Fibroblast of the conjunctiva (primary cell): ENCODE measurements at places on chromosomes 7 and 10.
A peak's percentile ranks its signal among the peaks of the same experiment; 100 is the strongest.

DNA sequence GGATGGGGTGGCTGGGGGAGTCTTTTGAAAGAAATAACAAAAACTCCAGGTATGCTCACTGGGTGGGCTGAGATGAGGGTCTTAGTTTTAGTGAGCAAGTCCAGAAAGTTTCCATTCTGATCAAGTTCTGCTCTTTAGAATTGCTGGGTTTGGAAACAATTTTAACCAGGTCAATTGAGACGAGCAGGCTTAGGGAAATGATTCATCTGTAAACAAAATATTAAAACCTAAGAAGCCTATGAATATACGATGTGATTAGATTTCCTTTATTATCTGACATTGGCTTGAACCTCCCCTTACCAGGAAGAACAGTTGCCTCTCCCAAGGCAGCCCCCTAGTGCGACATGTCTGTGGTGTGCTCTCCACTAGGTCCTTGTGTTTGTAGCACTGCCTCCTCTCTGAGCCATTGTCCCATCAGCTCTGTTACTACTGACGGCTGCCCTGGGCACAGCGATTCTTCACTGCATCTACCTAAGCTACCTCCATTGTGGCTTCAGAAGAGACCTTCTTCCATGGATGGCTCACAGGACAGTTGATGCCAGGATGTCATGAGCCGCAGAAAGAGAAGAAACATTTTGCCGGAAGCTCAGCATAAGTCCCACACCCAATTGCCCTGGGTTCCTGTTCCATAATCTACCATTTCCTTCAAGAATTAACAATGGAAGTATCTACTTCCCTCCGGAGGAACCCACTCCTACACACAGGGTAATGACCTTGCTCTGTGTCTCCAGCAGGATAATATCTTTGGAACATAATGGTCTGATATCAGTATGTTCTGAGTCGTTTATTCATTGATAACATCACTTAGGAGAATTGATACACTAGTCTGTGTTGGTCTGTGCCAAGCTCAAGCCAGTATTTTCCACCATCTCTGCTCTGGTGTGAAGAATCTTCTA, 95.1 kb upstream of the ITGB1 start:
- DNase-seq: no peak

DNA sequence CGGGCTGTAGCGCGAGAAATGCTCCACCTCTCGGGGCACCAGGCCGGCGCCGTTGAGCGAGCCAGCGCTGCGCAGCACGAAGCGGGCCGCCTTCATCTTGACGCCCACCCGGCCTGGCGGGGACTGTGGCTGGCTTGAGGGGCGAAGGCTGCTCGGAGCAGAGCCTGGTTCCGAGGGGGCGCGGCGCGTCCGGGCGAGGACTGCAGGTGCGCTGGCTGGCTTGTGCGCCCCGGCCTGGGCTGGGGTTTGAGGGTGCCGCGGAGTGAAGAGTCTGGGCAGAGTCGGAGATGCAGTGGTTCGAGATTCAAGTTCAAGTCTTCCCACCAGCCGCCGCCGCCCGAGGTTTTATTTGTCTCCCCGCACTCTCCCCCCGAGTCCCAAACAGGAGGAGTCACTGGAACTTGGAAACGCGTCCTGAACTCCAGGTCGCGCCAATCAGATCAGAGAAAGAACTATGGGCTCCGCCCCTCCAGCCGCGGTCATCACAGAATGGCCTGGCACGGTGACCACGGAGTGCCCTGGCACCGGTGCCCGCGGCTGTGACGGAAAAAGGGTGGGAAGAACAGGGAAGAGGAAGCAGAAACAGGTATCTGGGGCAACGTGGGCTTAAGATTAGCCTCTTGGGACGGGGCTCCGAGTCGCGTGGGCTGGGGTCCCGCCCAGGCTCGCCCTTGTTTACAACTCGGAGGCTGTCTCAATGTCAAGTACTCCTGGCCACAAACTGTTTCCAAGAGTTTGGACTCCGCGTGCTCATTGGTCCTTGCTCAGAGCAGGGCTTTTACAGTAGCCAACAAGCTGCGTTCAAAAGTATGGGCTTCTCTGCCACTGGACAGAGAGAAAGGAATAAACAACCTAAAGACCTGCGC, at the start of gene PDK4:
PDK4 (minus strand) TSS at position 319 of the 866 bp plus-strand sequence; CDS start at position 96, 223 bp downstream.
- peak; percentile 31 for DNase-seq

DNA sequence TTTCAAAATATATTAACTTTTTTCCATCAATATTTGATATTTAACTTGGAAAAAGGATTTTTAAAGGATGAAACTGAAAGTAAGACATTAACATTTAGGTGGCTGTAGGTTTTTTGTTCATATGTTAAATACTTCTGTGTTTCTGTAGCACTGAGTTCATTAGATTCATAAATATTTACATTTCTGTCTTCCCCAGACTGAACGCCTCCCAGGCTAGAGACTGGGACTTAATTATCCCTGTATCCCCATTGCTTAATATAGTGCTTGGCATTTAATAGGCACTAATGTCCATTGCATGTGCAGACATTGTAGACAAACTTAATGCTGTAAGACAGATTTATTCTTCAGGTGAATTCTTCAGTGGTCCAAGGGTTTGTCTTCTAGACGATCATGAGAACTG, 7.4 kb downstream of the PTPN12 start:
- no peak for DNase-seq

- no peak for DNase-seq
Observed at GRCh38 chr10:86163522-86164173, 202.9 kb downstream of the GRID1 start.

DNA sequence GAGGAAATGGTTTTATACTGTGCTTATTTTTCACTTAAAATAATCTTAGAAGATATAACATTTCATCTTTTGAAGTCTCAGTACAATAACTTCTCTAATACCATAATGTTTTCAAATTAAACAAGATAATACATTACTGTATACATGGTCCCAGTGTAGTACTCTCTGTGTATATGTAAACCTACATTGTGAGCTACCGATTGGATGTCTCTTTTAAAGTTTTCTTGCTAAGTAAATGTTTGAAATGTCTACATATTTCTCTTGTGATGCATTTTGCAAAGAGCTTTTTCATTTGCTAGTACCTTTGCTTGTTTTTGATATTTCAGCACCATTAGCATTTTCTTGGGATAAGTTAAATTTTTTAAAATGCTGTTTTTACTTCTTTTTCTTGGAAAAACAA, 94.8 kb downstream of the PRKG1 start:
- DNase-seq: no peak

- DNase-seq: peak; percentile 91
Observed at GRCh38 chr7:11726794-11727155, 105.2 kb downstream of the THSD7A start.

DNA sequence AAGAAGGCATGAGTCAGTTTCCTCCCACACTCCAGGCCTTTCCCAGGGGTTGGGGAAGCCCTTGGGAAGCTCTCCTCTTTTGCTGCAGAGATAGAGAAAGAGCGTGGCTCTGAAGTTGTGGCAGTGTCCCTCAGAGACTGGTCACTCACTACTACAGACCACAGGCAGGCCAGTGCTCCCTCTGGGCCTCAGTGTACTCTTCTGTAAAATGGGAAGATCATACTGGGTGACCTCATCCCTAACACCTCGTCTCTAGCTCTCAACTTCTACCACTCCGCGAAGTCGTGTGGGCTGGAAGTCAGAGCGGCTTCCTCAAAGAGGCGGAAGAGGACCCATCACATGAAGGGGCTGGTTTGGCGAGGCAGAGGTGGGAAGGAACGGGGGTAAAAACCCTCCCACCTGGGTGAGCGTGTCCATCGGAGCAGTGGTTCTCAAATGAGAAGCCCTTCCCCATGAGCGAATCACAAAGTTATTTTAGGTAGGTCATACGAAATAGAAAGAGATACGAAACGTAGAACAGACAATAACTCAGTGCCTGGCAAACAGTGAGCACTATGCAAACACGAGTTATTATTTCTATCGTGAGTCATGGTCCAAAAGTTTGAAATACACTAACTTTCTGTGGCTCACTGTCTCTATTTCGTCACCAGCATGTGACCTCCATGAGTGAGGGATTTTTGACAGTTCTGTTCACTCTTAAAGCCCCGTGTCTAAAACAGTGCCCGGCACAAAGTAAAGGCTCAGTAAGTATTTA, 32.7 kb downstream of the PRKAG2 start:
- peak; percentile 12 for DNase-seq

DNA sequence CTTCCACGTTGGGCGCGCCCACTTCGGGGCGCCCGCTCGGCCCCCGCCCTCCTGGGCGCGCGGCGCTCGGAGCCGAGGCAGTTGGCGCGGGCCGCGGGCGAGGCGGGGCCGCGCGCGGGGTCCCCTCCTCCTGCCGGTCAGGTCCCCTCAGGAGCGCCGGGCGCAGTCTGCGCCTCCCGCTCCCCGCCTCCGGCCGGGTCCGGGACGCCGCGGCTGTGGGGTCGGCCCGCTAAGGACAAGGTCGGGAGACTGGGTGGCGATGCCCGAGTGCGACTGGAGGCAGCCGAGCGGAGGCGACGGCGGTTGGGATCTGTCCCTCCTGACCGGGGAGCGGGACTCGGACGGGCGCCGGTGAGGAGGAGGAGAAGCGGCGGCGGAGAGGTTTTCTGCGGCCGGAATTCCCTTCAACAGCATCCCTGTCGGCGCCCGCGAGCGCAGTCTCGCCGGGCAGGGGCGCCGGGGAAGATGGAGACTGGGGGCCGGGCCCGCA, at the start of gene ATRNL1:
ATRNL1 (plus strand) TSS at position 80 of the 490 bp plus-strand sequence; CDS start at position 466, 386 bp downstream.
- no peak for DNase-seq

- no peak for DNase-seq
Observed at GRCh38 chr10:2262333-2262732, 525.0 kb upstream of the ADARB2 start.

DNA sequence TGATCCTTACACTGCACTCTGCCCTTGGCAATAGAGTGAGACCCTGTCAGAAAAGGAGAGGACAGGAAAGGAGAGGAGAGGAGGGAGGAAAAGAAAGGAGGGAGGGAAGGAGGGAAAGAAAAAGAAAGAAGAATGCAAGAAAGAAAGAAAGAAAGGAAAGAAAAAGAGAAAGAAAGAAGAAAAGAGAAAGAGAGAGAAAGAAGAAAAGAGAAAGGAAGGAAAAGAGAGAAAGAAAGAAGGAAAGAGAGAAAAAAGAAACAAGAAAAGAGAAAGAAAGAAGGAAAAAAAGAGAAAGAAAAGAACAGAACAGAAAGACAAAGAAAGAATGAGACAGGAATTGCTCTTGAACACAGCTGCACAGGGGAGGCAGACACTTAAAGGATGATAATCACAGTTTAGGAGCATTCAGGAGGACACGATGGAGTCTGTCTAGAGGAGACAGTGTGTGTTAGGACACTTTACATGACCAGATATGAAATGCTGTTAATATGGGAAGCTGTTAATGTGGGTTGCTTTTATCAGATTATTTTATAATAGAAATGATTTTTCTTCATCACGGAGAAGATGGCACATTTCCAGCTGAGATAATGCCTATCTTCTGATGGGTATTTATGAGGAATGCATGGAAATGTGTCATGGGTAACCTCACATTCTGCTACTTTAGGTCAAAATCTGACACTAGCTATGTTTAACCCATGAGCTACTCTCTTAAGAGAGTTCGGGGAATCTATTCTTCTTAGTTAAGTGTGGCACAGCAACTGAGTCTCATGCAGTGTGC, 160.5 kb downstream of the BAMBI start:
- no peak for DNase-seq

DNA sequence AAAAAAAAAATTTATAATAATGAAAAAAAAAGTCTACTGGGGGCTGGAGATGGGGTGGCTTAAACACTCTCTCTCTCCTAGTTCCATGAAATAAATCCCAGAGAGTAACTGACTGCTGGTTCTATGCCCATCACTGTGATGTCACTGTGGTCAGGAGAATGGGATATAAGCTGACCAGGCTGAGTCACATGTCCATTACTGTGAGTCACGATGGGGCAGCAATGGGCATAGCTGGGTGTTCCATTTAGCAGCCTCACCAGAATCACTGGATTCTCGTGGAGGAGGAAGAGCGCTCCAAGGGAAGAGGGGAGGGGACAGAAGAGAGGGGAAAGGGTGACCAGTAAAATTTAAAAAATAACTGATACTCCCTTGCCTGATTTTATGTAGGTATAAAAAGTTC, 37.1 kb downstream of the MASTL start:
- DNase-seq: peak; percentile 74

DNA sequence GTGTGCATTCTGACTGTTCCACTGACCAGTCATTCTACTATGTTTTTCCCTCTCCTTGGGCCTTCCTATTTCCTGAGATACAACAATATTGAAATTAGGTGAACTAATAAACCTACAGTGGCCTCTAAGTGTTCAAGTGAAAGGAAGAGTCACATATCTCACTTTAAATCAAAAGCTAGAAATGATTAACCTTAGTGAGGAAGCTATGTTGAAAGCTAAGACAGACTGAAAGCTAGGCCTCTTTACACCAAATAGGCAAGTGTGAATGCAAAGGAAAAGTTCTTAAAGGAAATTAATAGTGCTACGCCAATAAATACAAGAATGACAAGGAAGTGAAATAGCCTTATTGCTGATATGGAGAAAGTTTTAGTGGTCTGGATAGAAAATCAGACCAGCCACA, 5.7 kb upstream of the DYNC1I1 start:
- no peak for DNase-seq

DNA sequence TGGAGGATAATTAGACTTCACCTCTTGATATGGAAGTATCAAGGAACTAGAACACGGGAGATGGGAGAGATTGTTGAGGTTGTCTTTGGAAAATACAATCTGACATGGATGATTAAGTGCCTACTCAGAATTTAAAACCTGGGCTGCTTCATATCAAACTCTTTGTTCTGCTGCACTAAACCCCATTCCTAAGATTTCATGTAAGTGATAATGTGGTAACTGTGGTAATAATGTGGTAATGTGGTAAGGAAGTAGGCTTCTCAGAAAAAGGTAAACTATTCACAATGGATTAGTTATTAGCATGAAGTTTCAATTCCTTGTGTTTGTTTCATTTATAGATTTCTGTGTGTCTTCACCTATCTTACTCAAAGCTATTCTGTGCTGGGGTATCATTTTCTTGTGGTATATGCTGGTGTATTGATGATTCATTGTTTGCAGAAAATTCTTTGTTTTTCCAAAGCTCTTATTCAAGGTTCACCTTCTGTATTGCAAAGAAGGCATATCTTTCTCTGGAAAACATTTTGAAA, 129.9 kb upstream of the TAC1 start:
- no peak for DNase-seq

DNA sequence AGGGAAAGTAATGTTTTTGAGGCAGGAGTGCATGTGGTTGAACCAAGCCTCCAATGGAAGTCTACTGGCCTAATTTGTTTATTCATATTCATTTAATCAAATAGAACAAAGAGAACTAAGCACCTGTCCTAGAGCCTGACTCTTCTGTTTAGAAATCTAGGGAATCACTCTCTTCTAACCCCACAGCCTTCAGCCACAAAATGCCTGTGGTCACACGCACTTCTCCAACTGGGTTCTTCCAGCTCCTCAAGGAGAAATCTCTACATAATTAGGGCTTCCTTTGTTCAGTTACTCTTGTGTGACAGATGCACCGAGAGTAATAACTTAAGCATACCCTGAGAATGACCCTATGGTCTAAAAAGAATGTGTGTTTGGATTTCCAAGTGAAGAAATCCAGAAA, 133.7 kb upstream of the NAMPT start:
- no peak for DNase-seq

GRCh38 chr10:109740436-109740835, 182.9 kb downstream of the XPNPEP1 start:
- DNase-seq: peak; percentile 71

GRCh38 chr7:28408960-28409715, 3.2 kb upstream of the CREB5 start:
- DNase-seq: peak; percentile 94

GRCh38 chr10:1381339-1381738, 325.2 kb downstream of the WDR37 start:
- no peak for DNase-seq
